SK-N-SH (cell line): ENCODE measurements at places on chromosomes 2 and 18. TPM values are rescaled to one million over a fixed set of nuclear protein-coding genes. Genes with fewer than 3 reads are reported as not detected.

DNA sequence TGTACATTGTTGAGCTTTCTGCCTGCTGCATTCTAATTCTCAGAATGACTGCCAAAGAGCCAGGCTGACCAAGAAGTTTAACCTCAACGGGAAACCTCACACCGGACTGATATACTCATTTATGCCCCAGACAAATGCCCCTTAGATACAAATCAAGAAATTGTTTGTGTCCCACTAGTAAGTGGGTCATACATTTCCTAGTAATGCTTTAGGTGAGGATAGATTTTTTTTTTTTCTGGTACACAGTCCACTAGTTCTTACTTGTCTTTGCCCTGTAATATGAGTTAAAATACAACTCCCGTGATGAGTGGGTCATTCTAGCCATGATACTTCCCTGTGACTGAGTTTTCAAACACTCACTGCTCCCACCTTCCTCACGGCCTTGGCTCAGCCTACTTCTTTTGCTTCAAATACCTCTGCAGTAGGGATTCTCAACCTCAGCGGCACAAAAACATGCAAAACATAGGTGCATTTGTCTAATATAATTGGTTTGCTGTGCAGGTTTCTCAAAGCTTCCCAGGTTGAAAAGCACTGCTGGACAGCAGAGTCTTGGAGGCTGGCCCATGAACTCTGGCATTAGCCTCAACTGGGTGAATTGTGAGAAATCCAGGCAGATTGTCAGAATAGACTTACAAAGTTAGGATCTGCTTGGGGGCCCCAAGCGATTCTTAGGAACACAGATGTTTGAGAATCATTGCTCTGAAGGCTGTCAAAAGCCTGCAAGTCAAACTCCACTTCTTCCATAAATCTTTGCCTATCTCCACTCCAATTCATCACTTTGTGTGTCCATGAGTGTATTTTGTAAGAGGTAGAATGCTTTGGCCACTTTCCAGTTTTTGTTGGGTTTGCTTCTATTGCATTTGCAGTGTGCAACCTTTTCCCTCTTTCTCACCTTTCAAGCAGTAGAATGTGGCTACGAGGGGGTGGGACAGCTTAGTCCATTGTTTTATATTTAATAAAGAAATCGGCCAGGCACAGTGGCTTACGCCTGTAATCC is 35.5 kb downstream of the TGIF1 start:
- H3K4me3 ChIP-seq: no peak overlapping the region
- no peaks in the 10 kb centered on the region for H3K4me1 ChIP-seq
- H3K27ac ChIP-seq: no peak overlapping the region
- DNase-seq: no peak
- no peaks in the 10 kb centered on the region for H3K27me3 ChIP-seq

DNA sequence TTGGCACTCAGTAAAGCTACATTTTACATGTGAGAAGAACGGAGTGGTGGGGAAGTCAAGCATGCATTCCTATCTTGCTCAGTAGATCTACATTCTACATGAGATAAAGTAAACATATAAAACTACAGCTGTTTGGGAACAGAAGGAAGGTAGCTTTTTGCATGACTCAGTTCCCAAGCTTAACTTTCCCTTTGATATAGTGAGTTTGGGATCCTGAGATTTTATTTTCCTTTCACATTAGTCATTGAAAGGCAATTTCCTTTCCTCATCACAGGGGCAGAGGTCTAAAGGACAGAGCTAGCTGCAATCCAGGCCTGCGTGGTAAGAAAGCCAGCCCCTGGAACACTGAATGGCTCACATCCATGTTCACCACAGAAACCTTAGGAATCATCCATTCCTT is 257.2 kb downstream of the SRBD1 start:
- peaks cover 18% of the 10 kb centered on the region for H3K4me1 ChIP-seq
- DNase-seq: no peak
- H3K27ac ChIP-seq: no peak overlapping the region
- H3K27me3 ChIP-seq: no peaks in the 10 kb centered on the region
- H3K4me3 ChIP-seq: no peak overlapping the region

The CD8A gene
- 0.05 and 0.08 TPM in 2 replicates for polyA plus RNA-seq

DNA sequence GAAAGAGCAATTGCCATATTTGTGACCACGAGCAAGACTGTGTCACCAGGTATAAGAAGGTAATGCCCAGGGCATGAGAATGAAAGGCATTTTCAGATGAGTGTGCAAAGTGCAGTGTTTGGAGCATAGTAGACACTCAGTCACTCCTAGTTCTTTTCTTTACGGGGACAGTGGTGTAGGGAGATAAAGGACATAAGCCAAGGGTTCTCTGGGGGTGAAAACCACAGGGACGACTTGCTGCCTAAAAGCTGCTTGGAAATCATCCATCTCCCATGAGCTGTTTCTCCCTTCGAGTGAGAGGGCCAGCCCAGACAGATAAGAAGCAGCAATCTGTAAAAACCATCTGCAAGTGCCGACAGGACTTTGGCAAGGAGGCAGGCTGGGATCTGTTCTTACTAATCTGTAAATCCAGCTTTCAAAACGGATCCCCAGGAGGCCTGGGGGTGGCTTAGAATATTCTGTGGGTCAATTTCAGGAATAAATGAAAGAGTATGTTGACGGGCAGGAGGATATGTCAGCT is 221.6 kb downstream of the LPIN1 start:
- peak; percentile 46 for DNase-seq
- no peaks in the 10 kb centered on the region for H3K27me3 ChIP-seq
- H3K27ac ChIP-seq: 0 out of 2 replicates have a peak overlapping the region, but pooled peaks have one; percentile 19
- H3K4me1 ChIP-seq: peaks cover 12% of the 10 kb centered on the region
- H3K36me3 ChIP-seq: no peaks in the 10 kb centered on the region
- no peak overlapping the region for H3K4me3 ChIP-seq

DNA sequence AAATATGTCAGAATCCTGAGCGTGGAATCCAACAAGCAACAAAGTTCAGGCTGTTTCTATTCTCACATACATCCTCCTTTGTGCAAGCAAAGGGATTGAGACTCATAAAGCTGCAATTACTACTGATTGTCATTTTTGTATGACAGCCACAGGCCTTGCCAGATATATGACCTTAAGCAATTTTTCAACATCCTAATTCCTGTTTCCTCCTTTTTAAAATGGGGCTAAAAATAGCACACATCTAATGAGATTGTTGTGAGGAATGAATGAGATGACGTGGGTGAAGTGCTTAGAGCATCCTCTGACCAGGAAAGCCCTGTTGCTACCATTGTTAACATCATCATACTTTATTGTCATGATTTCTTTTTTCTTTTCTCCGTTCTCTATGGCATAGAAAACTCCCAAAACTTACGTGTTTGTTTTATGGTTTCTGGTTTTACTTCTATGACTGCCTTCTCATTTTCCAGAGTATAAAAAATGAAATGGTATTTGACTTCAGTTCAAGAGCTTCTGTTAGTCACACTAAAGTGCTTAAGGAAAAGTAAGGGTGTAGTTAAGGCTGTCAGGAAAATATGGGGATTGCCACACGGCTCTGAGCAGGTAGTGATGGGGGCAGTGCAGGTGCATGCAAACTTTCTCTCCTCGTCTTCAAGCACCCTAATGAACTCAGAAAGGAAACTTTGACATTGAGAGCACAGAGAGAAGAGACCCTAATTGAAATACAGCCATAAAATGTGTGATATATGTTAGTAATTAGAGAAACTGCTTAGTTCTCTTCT is 590.6 kb upstream of the NETO1 start:
- no peak overlapping the region for H3K27ac ChIP-seq
- DNase-seq: no peak
- no peak overlapping the region for H3K4me3 ChIP-seq
- H3K27me3 ChIP-seq: no peaks in the 10 kb centered on the region; the same call in 1 of the 2 replicates
- H3K4me1 ChIP-seq: no peaks in the 10 kb centered on the region; the same call in 1 of the 2 replicates
- H3K36me3 ChIP-seq: no peaks in the 10 kb centered on the region

DNA sequence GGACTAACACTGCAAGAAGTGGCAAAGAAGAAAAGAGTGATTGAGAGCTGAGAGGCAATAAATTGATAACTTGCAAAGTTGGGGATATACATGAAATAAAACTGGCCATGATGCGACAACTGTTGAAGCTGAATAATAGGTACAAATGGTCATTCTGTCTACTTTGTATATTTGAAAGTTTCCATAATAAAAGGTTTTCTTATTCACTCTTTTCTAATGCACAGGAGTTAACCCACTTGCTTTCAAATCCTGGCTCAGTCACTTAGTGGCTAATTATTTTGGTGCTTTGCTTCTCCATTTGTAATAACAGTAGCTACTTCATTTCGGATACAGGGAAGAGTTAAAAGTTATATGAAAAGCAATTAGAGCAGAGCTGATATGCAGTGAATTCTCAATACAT is 159.7 kb upstream of the WDSUB1 start:
- no peak overlapping the region for H3K27ac ChIP-seq
- DNase-seq: no peak
- H3K27me3 ChIP-seq: no peaks in the 10 kb centered on the region
- H3K36me3 ChIP-seq: peaks cover 44% of the 10 kb centered on the region

DNA sequence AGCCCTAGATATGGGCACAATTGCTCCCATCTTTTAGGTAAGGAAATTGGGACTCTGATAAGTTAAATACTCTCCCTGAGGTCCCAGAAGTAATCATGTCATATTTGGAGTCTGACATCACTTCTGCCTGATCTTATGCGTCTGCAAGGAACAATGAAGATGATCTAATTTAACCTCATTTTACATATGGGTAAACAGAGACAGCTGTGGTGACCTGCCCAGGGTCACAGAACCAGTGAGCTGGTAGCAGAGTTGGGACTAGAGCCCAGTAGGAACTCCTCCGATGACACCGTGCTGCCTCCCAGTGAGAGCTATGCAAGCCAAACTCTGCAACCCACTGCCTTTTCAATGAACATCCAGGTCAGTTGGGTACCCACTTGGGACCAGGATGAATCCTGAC is 17.8 kb downstream of the CTAGE1 start:
- peaks cover 27% of the 10 kb centered on the region; the same call in 1 of the 2 replicates for H3K27me3 ChIP-seq
- no peaks in the 10 kb centered on the region for H3K4me1 ChIP-seq
- DNase-seq: no peak
- H3K36me3 ChIP-seq: no peaks in the 10 kb centered on the region
- no peak overlapping the region for H3K27ac ChIP-seq

DNA sequence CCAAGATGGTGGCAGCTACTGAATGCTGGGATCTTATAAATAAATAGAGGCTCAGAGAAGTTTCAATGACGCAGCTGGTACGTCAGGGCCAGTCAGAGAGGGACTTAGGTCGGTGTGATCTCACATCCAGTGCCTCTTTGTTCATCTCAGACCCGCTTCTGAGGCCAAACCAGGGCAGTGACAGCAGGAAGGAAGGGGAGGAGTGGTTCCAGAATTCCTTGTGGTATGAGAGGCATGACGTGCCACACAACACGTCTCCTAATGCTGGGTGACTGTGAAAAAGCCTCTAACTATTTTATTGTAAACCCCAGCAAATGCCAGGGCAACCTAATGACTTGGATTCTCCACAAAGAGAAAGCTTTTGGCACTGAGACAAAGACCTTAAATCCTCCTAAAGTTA is 423.3 kb downstream of the LPIN1 start:
- no peak for DNase-seq
- no peaks in the 10 kb centered on the region for H3K27me3 ChIP-seq
- peaks cover 31% of the 10 kb centered on the region; the same call in 1 of the 2 replicates for H3K4me1 ChIP-seq
- no peaks in the 10 kb centered on the region for H3K36me3 ChIP-seq

The INHBB gene
- polyA plus RNA-seq: 0.03 TPM in 1 of 2 replicates, not detected in the other

DNA sequence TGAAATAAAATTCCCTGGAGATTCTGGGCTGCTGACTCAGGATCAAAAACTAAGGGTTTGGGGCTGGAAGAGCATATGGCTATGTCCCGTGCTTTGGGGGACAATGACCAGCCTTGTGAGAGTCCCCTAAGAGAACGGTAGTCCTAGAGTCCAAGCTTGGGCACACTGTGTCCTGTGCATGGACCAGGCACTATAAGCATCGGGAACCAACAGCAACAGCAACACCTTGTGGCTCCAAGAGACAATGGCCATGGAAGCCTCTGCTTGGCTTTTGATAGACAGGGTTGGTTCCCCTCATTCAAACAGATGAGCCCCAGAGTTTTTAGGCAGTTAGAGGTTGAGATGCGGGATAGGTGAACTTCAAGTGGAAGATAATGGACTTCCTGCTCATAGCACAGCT is 294.4 kb upstream of the CHAC2 start:
- no peaks in the 10 kb centered on the region for H3K36me3 ChIP-seq
- H3K4me1 ChIP-seq: no peaks in the 10 kb centered on the region
- H3K27me3 ChIP-seq: no peaks in the 10 kb centered on the region
- no peak overlapping the region for H3K27ac ChIP-seq

The LYPD1 gene
- 4.3 and 5.4 TPM in 2 replicates for polyA plus RNA-seq

DNA sequence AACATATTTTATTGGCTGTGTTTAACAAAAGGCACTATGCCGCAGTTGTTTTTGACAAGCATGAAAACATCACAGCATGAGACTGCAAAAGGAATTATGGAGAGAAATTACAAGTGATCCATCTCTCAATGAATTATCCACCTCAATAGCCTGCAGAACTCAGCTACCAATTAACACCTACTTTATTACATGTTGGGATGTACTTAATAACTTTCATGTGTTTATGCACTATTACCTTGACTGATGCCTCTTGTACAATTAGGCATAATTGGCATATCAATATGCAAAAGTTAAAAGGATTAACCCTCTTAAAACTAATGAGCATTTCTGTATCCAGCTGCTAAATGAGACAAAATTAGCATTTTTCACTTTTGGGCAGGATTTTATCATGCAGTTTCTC is 27.8 kb downstream of the ARHGAP15 start:
- no peak for DNase-seq
- H3K36me3 ChIP-seq: no peaks in the 10 kb centered on the region
- H3K27me3 ChIP-seq: no peaks in the 10 kb centered on the region
- H3K4me1 ChIP-seq: no peaks in the 10 kb centered on the region; the same call in 1 of the 2 replicates
- no peak overlapping the region for H3K27ac ChIP-seq

DNA sequence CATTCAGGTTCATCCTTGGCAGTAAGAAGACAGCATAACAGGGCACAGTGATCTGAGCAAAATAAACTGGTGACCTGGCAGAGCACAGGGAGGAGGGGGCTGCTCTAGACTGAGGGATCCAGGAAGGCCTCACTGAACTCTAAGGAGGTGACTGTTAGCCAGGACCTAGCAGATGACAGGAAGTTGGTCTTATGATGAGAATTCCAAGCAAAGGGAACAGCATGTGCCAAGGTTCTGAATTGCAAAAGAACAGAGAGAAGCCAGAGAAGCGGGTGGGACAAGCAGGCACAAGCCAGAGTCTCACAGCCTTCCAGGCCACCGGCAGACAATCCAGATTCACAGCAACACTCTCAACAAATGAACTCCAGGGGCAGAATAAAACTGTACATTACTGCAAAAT is 152.7 kb upstream of the PTPRM start:
- no peaks in the 10 kb centered on the region for H3K4me1 ChIP-seq
- H3K27me3 ChIP-seq: no peaks in the 10 kb centered on the region
- no peaks in the 10 kb centered on the region for H3K36me3 ChIP-seq
- H3K27ac ChIP-seq: no peak overlapping the region
- no peak for DNase-seq
- H3K4me3 ChIP-seq: no peak overlapping the region

The MEIS1 gene
- polyA plus RNA-seq: 16.9 and 21.8 TPM in 2 replicates

- H3K4me1 ChIP-seq: peaks cover 34% of the 10 kb centered on the region
- H3K36me3 ChIP-seq: no peaks in the 10 kb centered on the region
- no peaks in the 10 kb centered on the region for H3K27me3 ChIP-seq
Observed at GRCh38 chr2:168194784-168195522, 52.4 kb downstream of the STK39 start.

The RBKS gene
- 7.2 and 7.4 TPM in 2 replicates for polyA plus RNA-seq

- H3K4me3 ChIP-seq: no peak overlapping the region
- DNase-seq: no peak
- no peaks in the 10 kb centered on the region for H3K4me1 ChIP-seq
- no peaks in the 10 kb centered on the region for H3K36me3 ChIP-seq
- no peak overlapping the region for H3K27ac ChIP-seq
- no peaks in the 10 kb centered on the region for H3K27me3 ChIP-seq
Observed at GRCh38 chr2:166637051-166637450, 143.0 kb upstream of the SCN7A start.
